ENCODE measurements at places on chromosomes 4 and X.
A peak's percentile ranks its signal among the peaks of the same experiment; 100 is the strongest.

- DNase-seq, result no peak
Observed at GRCh38 chrX:21781525-21781924, 23.6 kb upstream of the SMPX start.

DNA sequence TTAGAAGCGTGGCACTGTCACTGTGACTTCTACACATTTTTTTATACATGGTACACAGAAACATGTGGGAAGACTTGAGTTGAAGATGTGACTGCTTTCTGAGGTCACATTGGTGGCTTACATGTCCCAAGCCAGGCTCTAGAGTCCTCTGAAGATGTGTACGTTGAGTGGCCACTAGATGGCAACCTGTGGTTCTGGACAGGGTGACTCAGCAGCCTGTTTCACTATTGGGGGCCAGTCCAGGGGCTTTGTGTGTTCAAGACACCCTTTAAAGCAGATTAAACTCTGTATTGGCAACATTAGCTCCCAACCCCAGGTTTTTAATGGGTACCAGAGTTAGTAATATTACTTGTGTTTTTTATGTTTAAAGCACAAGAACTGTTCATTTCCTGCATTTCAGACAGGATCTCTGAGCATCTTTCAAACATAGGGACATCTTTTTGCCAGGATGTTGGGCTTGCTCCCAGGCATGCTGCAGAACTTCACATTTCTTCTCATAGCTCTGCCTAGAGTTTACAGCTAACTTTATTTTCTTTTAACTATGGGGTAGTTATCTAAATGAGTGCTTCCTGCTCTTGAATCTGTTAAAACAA lies 53.0 kb downstream of the DCUN1D4 start:
- DNase-seq, result peak; percentile 72

DNA sequence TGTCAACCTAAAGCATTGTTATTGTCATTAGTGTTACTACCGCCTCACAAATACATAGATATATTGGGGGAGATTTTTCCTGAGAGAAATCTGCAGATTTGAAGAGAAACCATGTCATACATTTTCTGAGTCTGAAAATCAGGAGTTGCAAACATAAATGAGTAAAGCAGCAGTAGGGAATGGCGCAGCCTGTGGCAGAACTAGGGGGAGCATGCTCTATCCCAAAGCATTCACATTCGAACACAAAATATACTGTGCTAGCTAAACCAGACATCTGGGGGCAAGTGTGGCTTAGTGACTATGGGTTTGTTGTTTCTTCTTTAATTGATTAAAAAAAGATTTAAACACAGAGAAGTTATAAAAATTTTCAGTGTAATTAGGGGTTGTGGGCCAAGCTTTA lies 83.2 kb downstream of the CPE start:
- DNase-seq, result no peak

- peak; percentile 37 for DNase-seq
Observed at GRCh38 chrX:154043003-154043763, 23.5 kb upstream of the IRAK1 start.

DNA sequence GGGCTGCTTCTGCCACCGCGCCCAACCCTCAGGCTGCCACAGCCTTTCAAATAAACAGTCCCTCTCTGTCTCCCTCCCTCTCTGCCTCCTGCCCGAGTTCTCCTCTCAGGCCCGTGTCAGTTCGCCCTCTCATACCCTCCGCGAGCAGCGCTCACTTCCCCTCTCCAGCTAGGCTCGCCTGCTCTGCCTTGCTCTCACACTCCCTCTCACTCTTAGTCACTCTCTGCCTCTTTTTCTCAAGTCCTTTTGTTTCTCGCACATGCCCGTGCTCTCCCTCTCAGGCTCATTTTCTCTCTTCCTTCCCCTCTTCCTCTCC lies 3.2 kb downstream of the EFNB1 start:
- DNase-seq, result peak; percentile 19

DNA sequence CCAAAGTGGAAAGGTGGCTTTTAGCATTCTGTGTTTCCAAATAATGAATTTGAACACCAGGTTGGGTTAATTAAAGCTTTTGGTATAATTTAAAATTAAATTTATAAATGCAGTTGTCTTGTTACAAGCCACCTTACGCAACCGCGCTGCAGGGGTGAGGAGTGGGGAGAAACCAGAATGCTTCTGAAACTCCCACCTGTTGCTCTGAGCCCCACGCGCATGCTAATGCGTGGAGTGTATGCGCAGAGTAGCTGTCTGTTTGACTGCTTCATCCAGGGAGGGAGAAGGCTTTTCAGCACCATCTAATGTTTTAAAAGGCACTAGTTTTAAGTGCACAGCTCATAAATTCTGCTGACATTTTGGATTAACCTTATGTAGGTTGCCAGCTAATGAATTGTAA lies 12.5 kb downstream of the OGT start:
- DNase-seq, result no peak

- no peak for DNase-seq
Observed at GRCh38 chr4:102139932-102140331, 205.3 kb downstream of the SLC39A8 start.

DNA sequence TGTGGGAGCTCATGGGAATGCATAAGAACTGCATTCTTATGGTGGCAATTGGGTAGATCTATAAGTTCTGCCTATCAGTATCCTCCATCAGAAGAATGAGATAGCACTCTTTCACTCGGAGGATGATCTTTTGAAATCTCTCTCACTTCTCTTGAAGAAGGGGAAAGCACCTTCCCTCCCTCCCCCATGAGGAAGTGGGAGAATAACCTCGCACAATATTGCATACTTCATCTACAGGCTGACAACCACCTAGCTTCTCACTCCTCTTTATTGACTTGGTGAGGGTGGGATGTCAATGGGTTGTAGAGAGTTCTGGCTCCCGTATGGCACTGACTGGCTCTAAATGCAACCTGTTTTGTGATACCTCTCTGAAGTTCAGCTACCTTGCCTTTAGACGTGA lies 146.7 kb upstream of the SPOCK3 start:
- DNase-seq, result no peak

GRCh38 chrX:16103625-16104024 lies 19.7 kb upstream of the GRPR start:
- no peak for DNase-seq

DNA sequence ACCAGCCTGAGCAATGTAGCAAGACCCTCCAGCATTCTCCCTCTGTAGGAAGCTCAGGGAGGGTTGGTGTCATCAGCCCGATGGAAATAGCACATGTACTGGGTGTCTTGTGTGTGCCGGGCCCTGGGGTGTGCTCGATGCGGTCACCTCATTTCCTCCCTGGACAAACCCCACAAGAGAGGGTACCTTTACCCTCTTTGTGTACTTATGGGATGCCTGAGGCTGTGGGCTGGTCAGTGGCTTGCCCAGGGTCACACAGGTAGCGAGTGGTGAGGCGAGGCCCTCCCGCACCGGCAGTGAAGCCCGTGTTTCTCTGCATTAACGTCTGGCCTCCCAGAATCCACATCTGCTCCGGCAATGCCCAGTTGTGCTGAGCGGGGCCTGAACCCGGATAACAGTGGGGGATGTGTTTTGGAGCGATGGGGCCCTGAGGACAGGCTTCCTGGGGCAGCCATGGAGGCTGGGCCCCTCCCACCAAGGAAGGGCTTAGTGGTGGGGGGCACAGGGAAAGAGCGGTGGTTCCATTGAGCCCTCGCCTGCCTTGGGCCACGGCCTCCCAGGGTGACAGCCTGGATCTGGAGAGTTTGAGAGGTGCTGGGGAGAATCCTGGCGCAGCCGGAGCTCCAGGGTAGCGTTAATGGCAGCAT lies 8.1 kb downstream of the PSAPL1 start:
- peak; percentile 4 for DNase-seq

DNA sequence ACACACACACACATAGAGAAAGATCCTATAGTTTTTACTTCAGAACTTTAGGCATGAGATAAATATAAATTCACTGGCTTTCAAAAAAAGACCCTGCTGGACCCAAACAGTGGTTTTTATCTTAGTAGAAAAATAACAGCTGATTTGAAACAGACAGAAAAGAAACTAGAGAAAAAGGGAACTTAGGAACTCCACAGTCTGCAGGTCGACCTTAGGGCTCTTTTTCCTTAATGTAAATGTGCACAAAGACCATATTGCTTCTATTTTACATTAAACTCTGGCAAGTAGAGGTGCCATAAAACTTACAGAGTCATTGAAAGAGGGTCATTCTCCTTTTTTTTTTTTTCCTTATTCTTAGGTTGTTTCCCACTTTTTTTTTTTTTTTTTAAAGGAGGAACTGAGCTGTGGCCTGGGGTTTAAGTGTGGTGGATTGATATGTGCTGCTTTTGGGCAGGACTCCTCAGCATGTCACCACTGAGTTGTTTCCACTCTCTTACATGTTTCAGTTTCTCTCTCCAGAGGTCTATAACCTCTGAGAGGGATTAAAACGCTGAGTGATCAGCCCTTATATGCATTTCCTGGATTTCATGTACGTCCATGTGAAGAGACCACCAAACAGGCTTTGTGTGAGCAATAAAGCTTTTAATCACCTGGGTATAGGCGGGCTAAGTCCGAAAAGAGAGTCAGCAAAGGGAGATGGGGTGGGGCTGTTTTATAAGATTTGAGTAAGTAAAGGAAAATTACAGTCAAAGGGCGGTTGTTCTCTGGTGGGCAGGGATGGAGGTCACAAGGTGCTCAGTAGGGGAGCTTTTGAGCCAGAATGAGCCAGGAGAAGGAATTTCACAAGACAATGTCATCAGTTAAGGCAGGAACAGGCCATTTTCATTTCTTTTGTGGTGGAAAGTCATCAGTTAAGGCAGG lies 70.8 kb upstream of the PACRGL start:
- DNase-seq, result no peak

DNA sequence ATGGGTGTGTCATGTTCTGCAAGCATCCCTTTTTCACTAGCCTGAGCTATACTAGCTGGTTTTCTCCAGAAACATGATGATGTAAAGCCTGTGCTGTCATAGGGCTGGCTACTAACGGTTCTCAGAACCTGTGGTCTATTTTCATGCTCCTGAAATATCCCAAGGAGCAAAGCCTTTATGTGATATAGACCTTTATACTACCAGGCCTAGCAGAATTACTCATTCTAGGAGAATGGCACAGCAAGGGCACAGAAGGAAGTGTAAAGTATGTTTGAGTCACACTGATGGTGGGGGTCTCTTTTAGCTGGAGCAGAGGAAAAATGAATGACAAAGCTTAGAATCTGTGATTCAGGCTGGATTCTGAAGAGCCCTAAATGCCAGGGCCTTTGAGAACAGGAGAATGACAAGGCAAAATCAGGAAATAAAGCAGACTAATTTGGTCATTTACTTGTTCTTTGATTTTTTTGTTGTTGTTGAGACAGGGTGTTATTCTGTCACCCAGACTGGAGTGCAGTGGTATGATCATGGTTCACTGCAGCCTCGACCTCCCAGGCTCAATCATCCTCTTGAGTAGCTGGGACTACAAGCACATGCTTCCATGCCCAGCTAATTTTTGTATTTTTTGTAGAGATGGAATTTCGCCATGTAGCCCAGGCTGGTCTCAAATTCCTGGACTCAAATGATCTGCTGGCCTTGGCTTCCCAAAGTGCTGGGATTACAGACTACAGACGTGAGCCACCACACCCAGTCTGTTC lies 11.8 kb downstream of the TCEAL1 start:
- DNase-seq, result no peak

- DNase-seq, result no peak
Observed at GRCh38 chrX:49901048-49901447, 21.3 kb upstream of the CLCN5 start.

DNA sequence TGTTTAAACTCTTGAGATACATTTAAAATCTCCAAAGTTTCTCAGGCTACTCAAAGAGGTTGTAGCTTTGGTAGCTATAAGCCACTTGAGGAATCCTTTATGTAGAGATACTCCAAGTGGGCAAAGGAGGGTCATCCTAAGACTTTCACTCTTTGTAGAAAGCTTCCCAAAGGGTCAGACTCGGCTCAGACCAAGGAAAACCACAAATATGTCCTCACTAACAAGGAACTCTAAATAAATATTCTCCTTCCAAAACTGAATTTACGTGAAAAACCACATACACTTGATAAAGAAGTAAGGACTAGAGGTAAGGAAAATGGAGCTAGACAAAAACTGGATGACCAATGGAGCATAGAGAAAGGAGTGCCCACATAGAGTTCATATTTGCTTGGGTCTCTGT lies 41.7 kb upstream of the DDX60 start:
- DNase-seq, result no peak

GRCh38 chr4:27218013-27218412 lies 357.4 kb downstream of the STIM2 start:
- DNase-seq, result no peak

GRCh38 chr4:184787766-184788503 lies 37.8 kb downstream of the ACSL1 start:
- no peak for DNase-seq

GRCh38 chr4:88745175-88745574 lies 47.5 kb upstream of the NAP1L5 start:
- no peak for DNase-seq

GRCh38 chr4:34939073-34939472 lies 1305.2 kb downstream of the ARAP2 start:
- DNase-seq, result no peak

DNA sequence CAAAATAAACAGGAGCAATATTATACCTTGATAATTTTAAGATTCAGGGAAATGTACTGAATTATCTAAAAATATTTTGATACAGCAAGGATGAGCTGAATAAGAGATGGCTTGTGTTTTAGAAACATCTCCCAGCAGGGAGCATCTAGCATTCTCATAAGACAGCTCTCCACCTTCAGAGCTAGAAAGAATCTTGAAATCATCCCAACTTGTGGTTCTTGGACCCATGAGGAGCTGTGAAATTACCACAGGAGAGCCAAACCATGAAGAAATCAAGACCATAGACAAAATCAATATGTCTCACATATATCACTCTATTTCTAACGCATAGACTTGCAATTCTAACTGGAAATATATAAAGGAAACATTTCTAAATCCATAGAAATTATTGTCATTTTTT lies 210.6 kb upstream of the DKK2 start:
- DNase-seq, result no peak

DNA sequence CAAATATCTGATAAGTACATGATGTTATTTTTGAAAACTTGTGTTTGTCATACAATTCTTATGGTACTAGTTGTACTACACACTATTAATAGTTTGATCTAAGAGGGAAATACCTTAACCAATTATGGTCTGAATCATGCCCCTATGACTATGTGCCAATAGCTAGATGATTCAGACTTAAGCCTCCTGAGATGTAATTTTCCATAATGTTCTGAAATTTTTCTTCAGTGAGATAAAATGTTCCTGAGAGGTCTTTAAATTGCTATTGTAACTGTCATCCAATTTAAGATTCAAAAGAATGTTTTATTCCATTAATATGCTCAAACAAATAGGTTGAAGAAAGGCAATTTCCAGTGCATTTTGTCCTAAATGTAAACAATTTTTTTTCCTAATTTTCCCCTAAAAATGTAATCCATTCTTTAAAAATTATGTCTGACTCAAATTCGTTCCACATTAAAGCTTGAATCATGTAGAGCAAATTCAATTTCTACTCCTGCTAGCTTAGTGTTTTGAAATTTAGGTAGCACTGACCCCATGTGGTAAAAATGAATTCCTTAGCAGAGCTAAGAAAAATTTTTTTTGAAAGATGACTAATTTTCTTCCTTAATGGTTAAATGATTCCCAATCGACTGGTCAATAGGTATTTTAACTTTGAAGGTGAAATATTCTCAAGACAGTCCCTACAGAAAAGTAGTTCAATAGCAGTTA lies 49.1 kb downstream of the APOOL start:
- no peak for DNase-seq

GRCh38 chr4:100929135-100929534 lies 411.3 kb upstream of the EMCN start:
- DNase-seq, result no peak

Data from body of pancreas (tissue), 4 donors.